Tibial nerve (tissue), 4 donors: ENCODE measurements at places on chromosomes 5 and 9. TPM values are rescaled to one million over a fixed set of nuclear protein-coding genes. Genes with fewer than 3 reads are reported as not detected.

The SH3GLB2 gene
- total RNA-seq: 175 TPM

The PALM2AKAP2 gene
- 4.8 TPM for total RNA-seq

The INSL4 gene
- total RNA-seq: not detected

The GNG10 gene
- total RNA-seq: 48.7 TPM

The BTNL8 gene
- not detected for total RNA-seq

The PSD2 gene
- total RNA-seq: 0.21 TPM

The GRXCR2 gene
- not detected for total RNA-seq

The COL27A1 gene
- 31.2 TPM for total RNA-seq

The FABP6 gene
- not detected for total RNA-seq
